ENCODE measurements at places on chromosomes 1 and 21. TPM values are rescaled to one million over a fixed set of nuclear protein-coding genes. Genes with fewer than 3 reads are reported as not detected.

The CD1D gene
- 4.8 TPM for total RNA-seq

GRCh38 chr1:93740601-93741031 lies 59.0 kb upstream of the BCAR3 start:
- no peaks in the 10 kb centered on the region for H3K27me3 ChIP-seq
- H3K27ac ChIP-seq, result peak overlapping the region; percentile 10
- no peaks in the 10 kb centered on the region for H3K4me1 ChIP-seq
- no peak overlapping the region for H3K4me3 ChIP-seq

DNA sequence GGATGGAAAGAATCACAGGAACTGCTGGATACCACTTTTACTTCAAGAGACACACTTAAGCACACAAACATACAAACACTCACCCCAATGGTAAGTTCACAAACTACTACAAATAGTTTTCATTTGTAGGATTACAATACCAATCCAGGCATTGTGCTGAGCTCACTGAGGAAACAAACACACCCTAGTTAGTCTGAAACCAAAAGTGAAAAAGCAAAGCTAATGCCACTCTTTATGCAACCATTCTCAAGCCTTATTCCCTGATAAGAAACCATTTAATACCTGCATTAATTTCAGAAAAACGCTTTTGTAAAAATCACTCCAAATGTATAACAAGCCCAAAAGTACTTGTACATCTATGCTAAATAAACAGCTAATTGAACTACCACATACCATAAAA lies 38.3 kb downstream of the RNF115 start:
- H3K36me3 ChIP-seq, result no peaks in the 10 kb centered on the region
- no peak for DNase-seq
- H3K4me1 ChIP-seq, result peaks cover 8% of the 10 kb centered on the region
- peak overlapping the region; percentile 73 for H3K27ac ChIP-seq

DNA sequence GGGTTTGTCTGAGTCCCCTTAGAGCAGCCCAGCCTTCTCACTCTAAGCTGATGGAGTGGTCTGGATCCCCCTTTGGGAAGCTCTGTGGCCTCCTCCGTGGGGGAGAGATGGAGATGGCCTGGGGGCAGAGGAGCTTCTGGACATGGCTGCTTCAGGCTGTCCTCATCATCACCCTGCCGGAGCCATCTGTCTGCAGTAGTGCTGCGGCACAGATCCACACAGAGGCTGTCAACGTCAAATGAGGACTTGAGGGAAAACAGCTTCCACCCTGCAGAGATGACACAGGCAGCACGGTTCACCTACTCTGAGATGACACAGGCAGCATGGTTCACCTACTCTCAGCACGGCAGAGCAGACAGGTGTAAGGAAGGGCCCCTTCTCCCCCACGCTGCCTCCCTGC lies 134.3 kb downstream of the IGSF21 start:
- no peaks in the 10 kb centered on the region for H3K4me1 ChIP-seq
- H3K36me3 ChIP-seq, result no peaks in the 10 kb centered on the region
- DNase-seq, result no peak
- no peak overlapping the region for H3K27ac ChIP-seq

GRCh38 chr21:33551664-33552063 lies 8.8 kb downstream of the SON start:
- H3K36me3 ChIP-seq, result peaks cover 78% of the 10 kb centered on the region
- no peak overlapping the region for H3K27ac ChIP-seq
- H3K4me1 ChIP-seq, result peaks cover 8% of the 10 kb centered on the region
- H3K27me3 ChIP-seq, result no peaks in the 10 kb centered on the region

DNA sequence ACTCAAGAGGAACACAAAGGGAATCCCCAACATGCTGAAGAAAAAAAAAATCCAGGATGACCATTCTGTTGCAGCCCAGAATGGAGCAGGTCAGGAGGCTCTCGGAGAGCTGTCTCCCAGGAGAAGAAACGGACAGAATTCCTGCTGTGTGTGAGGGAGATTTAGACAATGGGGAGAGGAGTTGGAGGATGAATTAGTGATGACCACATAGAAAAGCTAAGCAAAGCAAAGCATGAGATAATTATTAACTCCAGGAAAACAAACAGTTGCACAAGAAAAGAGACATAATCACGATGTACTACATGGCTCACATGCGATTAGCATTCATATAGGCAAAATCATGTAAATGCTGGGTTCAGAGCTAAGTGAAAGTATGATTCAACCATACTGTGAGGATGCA lies 61.1 kb upstream of the SMYD2 start:
- H3K36me3 ChIP-seq, result no peaks in the 10 kb centered on the region
- H3K4me3 ChIP-seq, result no peak overlapping the region
- no peak for DNase-seq
- H3K4me1 ChIP-seq, result peaks cover 5% of the 10 kb centered on the region

DNA sequence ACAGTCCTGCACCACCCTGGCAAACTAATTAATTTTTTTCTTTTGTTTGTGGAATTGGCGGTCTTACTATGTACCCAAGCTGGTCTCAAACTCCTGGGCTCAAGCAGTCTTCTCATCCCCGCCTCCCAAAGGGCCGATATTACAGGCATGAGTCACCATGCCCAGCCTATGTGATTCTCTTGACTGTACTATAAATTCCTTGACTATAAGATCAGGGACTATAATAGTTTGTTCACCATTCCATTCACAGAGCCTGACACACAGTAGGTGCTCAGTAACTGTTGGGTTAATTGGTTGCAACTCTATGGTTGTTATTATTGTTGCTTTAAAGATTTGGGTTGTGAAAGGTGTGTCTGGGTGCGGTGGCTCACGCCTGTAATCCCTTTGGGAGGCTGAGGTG lies 17.2 kb downstream of the DAP3 start:
- peaks cover 3% of the 10 kb centered on the region for H3K4me1 ChIP-seq
- H3K36me3 ChIP-seq, result peaks cover 3% of the 10 kb centered on the region
- no peak overlapping the region for H3K27ac ChIP-seq
- H3K4me3 ChIP-seq, result no peak overlapping the region

DNA sequence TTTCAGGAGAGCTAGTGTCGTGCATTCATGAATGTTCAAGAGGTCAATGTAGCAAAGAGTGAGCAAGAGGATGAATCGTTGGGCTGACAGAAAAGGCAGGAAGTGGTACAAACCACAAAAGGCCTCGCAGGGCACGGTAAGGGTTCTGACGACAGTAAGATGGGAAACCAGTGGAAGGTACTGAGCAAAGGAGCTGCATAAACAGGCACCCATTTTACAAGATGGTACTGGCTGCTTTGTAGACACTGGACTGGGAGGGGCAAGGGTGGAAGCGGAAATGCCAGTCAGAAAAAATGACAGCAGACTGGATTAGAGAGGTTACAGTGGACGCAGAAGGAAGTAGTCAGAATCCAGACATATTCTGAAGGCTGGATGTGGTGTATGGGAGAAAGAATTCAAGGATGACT lies 123.5 kb downstream of the PTPN14 start:
- no peaks in the 10 kb centered on the region for H3K27me3 ChIP-seq
- no peak overlapping the region for H3K4me3 ChIP-seq
- peaks cover 5% of the 10 kb centered on the region for H3K4me1 ChIP-seq
- H3K27ac ChIP-seq, result no peak overlapping the region
- DNase-seq, result peak; percentile 28

- no peak for DNase-seq
- H3K4me3 ChIP-seq, result no peak overlapping the region
- H3K36me3 ChIP-seq, result peaks cover 15% of the 10 kb centered on the region
- no peaks in the 10 kb centered on the region for H3K27me3 ChIP-seq
- no peaks in the 10 kb centered on the region for H3K4me1 ChIP-seq
Observed at GRCh38 chr1:5937373-5937857, 54.8 kb downstream of the NPHP4 start.

The PFKFB2 gene
- 25.3 TPM for total RNA-seq

The SLC30A7 gene
- total RNA-seq, result 29.2 TPM

DNA sequence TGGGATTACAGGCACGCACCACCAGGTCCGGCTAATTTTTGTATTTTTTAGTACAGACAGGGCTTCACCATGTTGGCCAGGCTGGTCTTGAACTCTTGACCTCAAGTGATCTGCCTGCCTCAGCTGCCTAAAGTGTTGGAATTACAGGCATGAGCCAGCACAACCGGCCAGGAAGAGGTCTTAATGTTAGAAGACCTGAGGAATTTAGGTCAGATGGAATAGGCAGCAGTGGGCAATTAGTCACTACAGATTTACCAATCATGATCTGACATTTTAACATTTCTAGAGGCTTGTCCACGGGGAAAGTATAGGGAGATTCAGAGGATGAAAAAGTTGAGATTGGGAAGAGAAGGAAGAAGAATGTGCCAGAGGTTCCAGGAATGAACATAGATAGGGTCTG lies 8.9 kb upstream of the APP start:
- DNase-seq, result no peak
- no peaks in the 10 kb centered on the region for H3K36me3 ChIP-seq
- H3K4me3 ChIP-seq, result no peak overlapping the region
- no peak overlapping the region for H3K27ac ChIP-seq
- no peaks in the 10 kb centered on the region for H3K27me3 ChIP-seq
- H3K4me1 ChIP-seq, result no peaks in the 10 kb centered on the region

DNA sequence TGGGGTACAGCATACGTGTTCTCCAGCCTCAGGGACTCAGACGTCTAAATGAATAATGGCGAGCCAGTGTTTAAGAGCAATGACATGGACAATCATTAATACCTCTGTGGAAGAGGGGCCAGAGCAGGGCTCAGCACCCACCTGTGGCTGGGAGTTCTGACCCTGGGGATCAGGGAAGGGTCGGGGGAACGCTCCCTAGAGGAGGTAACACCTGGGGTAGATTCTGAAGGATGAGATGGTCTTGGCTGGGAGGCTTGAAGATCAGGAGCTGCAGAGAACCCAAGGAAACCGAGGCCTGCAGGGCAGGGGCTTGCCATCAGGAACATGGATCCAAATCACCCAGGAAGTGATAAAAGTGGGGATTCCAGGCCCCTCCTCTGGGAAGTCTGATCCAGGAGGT lies 138.2 kb upstream of the RUNX3 start:
- H3K36me3 ChIP-seq, result no peaks in the 10 kb centered on the region
- no peak for DNase-seq
- no peak overlapping the region for H3K27ac ChIP-seq
- no peak overlapping the region for H3K4me3 ChIP-seq

DNA sequence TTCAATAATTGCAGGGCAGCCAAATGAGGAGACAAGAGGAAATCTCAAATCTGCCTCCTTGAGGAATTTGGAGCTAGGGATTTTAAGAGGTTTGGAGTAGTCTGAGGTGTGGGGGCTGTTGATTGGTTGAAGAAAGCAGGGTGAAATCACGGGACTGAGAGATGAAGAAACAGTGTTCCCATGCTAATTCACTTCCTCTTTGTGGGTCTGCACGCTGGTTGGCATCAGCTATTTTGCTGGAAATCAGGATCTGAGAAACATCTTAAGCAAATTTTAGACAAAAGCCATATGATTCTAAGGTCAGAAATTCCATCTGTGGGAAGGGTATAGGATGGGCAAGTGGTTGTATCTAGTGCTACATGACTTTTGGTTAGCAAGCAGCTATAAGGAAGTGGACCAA lies 107.1 kb upstream of the PAXBP1 start:
- H3K27me3 ChIP-seq, result no peaks in the 10 kb centered on the region
- H3K27ac ChIP-seq, result no peak overlapping the region
- no peaks in the 10 kb centered on the region for H3K4me1 ChIP-seq
- no peaks in the 10 kb centered on the region for H3K36me3 ChIP-seq
- no peak for DNase-seq
- H3K4me3 ChIP-seq, result no peak overlapping the region

DNA sequence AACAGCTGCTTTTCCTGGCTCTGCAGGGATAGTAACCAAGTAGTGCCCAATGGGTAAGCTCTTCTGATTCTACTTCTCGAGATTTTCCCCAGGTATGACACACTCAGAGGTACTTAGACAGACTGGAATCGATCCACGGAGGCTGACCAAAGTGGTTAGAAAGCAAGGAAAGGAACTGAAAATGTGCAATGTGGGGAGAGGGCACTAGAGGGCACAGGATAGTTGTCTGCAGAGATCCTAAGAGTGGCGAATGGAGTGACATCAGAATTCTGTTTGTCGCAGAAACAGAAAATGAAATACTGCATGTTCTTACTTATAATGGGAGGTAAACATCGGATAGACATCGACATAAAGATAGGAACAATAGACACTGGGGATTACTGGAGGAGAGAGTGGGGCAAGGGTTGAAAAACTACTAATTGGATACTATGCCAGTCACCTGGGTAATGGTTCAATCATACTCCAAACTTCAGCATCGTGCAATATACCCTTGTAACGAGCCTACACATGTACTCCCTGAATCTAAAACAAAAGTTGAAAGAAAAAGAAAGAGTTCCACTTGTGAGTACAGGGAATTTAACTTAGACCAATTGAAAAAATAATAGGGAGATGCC lies 23.3 kb downstream of the CYP2J2 start:
- H3K27me3 ChIP-seq, result no peaks in the 10 kb centered on the region
- H3K4me3 ChIP-seq, result no peak overlapping the region
- no peak for DNase-seq
- H3K36me3 ChIP-seq, result no peaks in the 10 kb centered on the region
- no peak overlapping the region for H3K27ac ChIP-seq

DNA sequence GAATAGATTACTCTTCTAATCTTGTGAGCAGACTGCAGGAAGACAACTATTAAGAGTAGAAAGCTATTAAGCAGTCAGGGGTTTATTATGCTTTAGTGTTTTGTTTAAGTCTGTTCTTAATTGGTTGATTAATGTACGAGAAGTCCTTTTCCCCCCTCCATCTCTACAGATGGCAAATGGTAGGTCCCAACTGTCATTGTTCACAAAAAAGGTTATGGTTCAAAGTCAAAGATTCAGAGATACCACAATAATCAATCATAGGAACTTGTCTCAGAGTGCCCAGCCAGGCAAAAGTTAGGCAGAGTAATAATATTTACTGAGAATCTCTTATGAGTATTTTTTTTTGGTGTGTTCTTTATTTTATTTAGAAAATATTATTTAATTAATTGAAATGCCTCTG lies 26.8 kb downstream of the NFIA start:
- peaks cover 15% of the 10 kb centered on the region for H3K4me1 ChIP-seq
- H3K27ac ChIP-seq, result no peak overlapping the region
- H3K4me3 ChIP-seq, result no peak overlapping the region
- no peak for DNase-seq
- H3K36me3 ChIP-seq, result no peaks in the 10 kb centered on the region

- H3K27ac ChIP-seq, result peak overlapping the region; percentile 6
- no peak overlapping the region for H3K4me3 ChIP-seq
- DNase-seq, result no peak
- peaks cover 39% of the 10 kb centered on the region for H3K4me1 ChIP-seq
- H3K27me3 ChIP-seq, result no peaks in the 10 kb centered on the region
- H3K36me3 ChIP-seq, result no peaks in the 10 kb centered on the region
Observed at GRCh38 chr1:15882665-15883064, 35.2 kb downstream of the SPEN start.
